ENCODE measurements at places on chromosomes 1 and 21. TPM values are rescaled to one million over a fixed set of nuclear protein-coding genes. Genes with fewer than 3 reads are reported as not detected.
A peak's percentile ranks its signal among the peaks of the same experiment; 100 is the strongest.

Gene HTR1D
- polyA plus RNA-seq = 0.33 TPM

Gene IL20
- polyA plus RNA-seq = not detected

Gene S100B
- 4.1 TPM for polyA plus RNA-seq

Gene MAP3K21
- polyA plus RNA-seq = 20.7 TPM

Gene RGS18
- 3.0 TPM for polyA plus RNA-seq

Gene EFNA1
- polyA plus RNA-seq = 67.0 TPM

Gene SYT2
- 2.5 TPM for polyA plus RNA-seq

Gene HMGN2
- polyA plus RNA-seq = 1,213 TPM

Gene AIDA
- 76.0 TPM for polyA plus RNA-seq

Gene ERVH48-1
- 0.30 TPM for polyA plus RNA-seq

Gene CELA2A
- not detected for polyA plus RNA-seq

Gene TRIM17
- 7.0 TPM for polyA plus RNA-seq

Gene GRIK3
- polyA plus RNA-seq = 3.7 TPM

Gene LINGO4
- 0.03 TPM for polyA plus RNA-seq

Gene S1PR1
- polyA plus RNA-seq = 24.9 TPM

Gene KCNE1
- 1.1 TPM for polyA plus RNA-seq

- no peak for DNase-seq
These were observed 37.8 kb upstream of the S1PR1 start for GRCh38 chr1:101198842-101199636.

- no peak for DNase-seq
These were observed 4.5 kb upstream of the COP1 start for GRCh38 chr1:176211396-176212165.

DNA sequence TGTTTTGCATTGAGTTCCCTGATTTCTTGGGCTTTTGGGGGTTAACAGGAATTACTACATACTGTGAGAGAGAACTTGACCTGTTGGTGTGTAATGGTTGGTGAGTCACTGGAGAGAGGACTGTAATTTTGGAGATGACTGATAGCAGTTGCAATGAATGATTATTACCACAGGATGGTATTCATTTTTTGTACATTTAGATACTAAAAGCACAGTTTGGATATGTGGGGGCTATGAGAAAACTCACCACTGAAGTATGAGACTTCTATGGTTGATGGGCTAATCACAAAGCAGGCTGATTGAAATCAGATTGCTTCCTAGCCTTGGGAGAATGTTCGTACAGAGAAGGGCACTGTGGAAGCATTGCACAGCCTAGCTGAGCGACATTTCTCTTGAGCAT, 1571.3 kb upstream of the PRMT6 start:
- DNase-seq = no peak

GRCh38 chr21:38228115-38228514, 28.7 kb upstream of the KCNJ15 start:
- no peak for DNase-seq

DNA sequence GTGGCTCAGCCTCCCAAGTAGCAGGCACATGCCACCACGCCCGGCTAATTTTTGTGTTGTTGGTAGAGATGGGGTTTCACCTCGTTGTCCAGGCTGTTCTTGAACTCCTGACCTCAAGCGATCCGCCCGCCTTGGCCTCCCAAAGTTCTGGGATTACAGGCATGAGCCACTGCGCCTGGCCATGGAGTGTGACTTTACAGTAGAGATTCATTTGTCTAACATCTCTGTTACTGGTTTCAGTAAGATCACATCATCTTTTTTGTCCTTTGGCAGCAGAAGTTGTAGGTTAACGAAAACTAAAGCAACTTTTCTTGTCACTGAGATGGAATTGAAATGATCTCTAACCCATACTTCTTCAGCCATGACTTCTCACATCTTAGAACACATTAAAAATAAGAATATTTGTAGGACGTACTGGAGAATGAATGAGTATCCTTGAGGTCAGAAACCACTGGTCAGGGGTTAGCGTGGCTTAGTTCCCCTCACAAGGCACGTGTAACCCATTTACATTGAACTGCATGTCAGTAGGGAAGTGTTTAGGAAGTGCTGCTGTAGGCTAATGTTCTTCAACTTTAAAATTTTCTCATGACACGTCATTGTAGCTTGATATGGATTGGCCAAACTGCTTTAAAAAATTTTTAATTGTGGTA, 75.9 kb downstream of the CAMTA1 start:
- no peak for DNase-seq

DNA sequence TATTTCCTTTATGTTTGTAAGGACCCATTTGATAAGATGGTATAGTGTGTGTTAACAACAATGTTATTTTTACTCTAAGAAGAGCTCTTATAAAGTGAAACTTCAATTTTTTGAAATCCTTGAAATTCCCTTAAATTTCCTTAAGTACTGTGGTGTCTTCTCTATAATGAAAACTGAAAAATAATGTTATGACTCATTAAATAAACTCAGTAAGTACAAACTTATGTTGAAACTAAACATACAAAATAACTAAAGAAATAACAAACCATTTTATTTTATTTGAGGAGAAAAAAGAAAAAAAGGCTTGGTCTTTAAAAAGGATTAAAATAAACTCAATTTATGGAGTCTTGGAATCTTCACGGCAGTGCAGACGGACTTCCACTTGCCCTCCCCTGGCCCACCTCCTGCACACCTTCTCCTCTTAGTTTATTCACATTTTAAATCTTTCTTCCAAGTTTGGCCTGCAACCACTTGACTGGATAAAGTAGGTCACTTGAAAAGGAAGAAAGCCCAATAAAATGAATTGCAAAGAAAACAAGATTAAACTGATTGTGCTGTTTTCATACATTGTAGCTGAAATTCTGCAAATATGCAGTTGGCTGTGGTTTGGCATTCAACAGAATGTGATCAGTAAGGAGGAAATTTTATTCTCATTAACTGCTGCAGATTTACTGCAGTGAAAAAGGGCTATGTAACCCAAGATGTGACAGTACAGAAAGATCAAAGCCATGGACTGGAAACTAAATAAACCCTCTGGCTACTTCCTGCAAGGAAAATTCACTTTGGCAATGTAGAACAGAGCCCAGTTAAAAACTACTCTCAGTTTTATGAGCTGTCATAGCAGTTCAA, 48.5 kb upstream of the SCYL3 start:
- DNase-seq = peak; percentile 44

GRCh38 chr1:43861988-43862735, 71.4 kb upstream of the ARTN start:
- DNase-seq = no peak

GRCh38 chr1:78884685-78885452, 121.7 kb downstream of the ADGRL4 start:
- DNase-seq = no peak

DNA sequence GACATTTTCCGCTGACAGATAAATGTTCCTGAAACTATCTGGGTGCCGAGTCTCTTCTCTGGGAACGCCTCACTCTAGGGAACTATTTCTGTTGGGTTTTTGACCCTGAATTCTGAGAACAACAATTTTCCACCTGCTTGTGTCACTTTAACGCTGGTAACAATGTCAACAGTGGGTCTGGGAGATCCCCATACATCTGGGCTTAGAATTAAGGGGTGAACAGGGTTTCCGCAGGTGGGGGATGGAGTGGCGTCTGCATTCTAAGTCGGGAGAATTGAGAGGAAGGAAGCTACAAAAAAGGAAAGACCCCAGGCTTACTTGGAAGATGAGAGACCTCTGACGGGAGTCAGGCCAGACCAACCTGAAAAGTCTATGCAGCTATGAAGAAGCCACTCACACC, 8.7 kb downstream of the CD247 start:
- no peak for DNase-seq

DNA sequence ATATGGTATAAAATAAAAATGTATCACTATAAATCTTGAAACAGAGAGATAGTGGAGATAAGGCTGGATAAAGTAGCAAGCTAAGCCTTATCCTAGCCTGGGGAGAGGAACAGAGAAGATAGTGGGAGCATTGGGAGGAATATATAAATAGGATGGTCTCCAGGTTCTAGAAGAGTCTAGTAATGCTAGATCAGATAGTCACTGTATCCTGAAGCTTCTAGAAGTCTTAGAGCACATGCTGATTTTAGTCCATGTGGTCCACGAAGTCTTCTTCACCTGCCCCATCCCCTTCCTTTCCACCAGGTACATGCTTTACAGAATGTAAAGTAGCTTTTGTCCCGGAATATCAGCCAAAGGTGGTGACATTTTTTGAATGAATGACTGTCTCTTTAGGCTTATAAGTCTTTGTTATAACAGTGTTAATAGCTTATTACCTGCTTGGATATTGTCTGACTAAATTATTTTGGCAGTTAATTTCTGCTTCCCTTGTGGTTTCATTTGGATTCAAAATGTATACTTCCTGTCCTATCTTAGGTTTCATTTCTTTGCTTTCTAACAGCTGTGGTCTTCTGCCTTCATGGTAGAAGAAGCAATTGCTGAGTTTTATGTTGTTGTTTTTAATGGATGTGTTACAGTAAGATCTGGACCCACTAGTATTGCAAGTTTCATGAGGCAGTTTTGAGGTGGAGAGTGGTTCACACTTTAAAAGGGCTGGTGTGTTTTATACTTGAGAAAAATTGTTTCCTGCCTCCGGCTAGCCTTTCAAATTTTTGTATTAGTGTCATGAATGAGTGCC, 5.9 kb downstream of the SMG7 start:
- DNase-seq = no peak

DNA sequence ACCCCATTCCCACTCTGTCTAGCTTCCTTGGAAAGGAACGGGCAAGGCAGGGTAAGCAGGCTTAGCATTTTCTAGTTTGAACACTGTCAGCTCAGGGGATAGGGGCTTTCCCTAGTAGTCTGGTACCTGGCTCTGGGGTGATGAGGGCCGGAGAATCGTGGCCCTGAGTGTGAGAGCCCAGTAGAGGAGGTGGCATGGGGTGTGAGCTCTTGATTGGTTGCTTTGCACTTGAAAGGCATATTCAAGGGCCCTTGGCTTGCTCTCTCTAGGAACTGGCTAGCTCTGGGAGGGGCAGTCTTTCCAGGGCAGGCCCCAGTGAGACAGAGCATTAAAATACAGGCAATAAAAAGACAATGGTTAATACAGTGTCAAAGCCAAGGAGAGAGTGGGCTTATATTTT, 10.8 kb upstream of the EXTL1 start:
- DNase-seq = no peak

GRCh38 chr1:29643281-29643680, 407.0 kb downstream of the PTPRU start:
- no peak for DNase-seq

- no peak for DNase-seq
These were observed 122.2 kb upstream of the VAMP3 start for GRCh38 chr1:7648761-7649384.

- no peak for DNase-seq
These were observed 32.0 kb upstream of the TDRD10 start for GRCh38 chr1:154469844-154470560.

GRCh38 chr1:101081496-101082488, 56.2 kb upstream of the DPH5 start:
- no peak for DNase-seq

DNA sequence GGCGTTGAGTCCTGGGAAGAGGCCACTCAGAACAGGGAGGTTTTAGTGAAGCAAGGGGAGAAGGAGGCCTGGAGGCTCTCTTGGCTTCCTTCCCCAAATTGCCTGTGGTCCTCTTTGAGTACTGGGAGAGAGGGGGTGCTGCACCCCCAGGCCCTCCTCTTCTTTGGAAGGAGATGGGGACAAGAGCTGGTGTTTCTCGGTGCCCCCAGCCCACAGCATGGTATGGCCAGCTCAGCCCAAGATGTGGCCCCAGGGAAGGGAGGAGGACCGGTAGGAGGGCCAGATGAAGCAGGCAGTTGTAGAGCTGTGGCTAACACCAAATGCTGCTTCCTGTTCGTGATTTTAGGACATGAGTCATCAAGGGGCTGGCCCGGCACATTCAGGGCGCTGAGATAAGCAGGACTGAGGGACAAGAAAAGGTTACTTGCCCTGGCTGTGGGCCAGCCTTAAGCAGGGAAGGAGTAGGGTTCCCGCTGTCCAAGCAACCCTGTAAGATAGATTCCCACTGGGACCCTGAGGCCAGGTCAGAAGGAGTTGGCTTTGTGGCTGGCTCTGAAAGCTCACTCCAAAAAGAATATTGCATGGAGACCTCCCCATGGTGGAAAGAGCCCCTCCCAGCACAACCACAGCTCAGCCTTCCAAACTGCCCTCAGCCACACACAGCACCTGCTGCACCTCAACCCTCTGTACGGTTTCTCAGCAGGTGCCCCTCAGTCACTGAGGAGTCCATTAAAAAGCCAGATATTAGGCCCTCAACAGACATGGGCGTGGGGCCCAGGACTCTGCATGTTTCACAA, 4.9 kb upstream of the TNFRSF1B start:
- DNase-seq = no peak

DNA sequence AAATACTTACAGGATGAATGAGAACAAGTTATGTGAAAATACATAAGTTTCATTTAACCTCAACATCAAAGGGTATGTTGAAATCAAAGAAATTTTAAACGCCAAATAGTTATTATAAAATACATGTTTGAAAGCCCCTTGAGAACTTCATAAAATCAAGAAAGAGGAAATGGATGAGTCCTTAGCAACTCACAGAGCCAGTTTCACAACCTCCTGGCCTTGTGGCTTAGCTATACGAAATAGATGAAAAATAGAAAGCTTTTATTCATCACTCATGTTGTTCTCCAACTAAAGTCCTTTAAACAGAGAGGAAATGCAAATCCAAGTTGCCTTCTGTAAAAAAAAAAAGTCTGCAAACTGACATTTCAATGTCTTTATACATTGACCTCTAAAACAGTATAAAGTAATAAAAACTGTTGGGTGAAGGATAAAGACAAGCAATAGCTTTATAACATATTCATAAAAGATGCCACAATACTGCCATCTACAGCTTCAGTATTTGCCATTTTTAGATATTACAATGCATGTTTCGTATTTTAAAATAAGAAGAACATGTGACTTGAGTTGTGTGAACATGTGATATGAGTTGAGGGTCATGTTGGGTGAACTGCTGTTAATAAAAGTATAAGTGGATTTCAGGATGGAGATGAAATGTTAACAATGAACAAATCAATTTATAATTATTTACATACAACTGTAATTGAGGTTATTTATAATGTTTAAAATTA, 847.8 kb downstream of the MRPL39 start:
- no peak for DNase-seq

DNA sequence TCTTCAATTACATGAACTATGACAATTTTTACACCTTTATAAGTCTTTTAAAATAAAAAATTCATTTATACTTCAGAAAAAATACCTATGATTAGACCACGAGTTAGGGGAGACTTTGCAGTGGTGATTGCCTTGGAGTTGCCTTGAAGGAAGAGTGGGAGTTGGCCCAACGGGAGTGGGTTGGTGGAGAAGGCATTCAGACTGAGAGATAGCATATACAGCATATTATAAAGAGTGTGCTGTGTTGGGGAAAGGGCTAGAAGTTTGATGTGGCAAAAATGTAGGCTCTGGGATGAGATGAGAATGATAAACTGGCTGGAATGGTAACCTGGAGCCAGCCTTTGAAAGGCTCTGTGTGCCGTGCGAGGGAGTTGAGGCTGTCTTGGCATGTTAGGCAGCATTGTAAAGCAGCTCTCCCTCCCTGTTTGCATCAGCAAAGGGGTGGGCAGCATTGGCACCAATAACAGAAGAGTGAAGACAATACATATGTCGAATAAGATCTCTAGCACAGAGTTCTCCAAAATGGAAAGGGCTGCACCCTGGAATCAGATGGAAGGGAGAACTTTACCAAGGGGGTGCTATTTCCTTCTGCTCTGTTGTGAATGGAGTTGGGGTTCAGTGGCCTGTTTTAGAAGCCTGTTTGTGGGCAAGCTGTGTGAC, 24.4 kb downstream of the MPZL1 start:
- no peak for DNase-seq

GRCh38 chr1:159946242-159947187, 1.1 kb upstream of the IGSF9 start:
- no peak for DNase-seq
